ENCODE measurements at places on chromosomes 16 and 17.

- no peak for DNase-seq
Measured at GRCh38 chr17:68145088-68145487, 102.8 kb upstream of the AMZ2 start.

DNA sequence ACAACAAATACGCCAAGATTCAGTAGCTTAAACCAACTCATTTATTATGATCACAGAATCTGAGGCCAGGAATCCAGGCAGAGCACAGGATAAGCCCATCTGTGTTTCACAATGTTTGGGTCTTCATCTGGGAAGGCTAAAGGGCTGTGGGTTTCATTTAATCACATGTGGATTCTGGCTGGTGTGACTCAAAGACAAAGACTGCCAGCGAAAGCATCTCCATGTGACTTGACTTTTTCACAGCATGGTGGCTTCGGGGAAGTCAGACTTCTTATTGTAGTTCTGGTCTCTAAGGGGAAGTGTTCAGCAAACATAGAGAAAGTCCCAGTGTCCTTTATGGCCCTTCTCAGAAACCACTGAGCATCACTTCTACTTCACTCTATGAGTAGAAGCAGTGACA is 1014.4 kb upstream of the GOT2 start:
- DNase-seq: no peak

GRCh38 chr17:60318326-60318725 is 73.6 kb downstream of the USP32 start:
- no peak for DNase-seq

GRCh38 chr17:3506054-3506453 is 30.3 kb downstream of the ASPA start:
- DNase-seq: no peak

DNA sequence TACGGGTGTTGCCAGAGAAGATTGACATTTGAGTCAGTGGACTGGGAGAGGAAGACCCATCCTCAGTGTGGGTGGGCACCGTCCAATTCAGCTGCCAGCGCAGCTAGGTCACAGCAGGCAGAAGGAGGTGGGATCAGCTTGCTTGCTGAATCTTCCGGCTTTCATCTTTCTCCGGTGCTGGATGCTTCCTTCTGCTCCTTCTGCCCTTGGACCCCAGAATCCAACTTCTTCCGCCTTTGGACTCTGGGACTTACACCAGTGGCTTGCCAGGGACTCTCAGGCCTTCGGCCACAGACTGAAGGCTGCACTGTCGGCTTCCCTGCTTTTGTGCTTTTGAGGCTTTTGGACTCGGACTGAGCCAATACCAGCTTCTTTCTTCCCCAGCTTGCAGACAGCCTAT is 46.1 kb upstream of the RPL38 start:
- DNase-seq: no peak

Measured in hematopoietic multipotent progenitor cell treated with erythropoietin and hydrocortisone succinate and interleukin-3 and kit ligand, for 8 days (in vitro differentiated cells).